T-helper 1 cell (primary cell): ENCODE measurements at places on chromosomes 16 and 17.

GRCh38 chr17:45021607-45022287, 29.7 kb downstream of the DCAKD start:
- peak; percentile 32 for DNase-seq

DNA sequence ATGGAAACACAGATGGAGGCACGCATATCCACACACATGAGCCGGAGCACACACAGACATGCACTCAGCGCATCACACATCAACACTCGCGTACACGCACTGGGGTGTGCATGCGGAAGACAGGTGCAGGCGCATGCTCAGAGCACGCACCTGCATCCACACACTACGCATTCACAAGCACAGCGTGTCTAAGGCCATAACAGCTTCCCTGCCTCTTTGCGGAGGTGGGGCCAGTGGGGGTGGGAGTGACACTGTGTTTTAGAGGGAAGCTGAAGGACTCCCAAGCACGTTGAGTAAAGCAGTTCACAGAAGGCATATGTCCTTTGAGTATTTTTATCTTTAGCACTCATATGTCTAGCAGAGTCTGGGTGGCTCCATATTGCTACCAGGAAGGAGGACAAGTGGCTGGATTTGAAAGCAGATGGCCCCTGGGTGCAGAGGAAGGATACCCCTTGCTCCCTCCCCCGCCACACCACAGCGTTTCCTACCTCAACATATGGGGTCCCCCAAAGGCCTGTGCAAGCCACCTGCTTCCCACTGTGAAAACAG, 68.6 kb upstream of the TOB1 start:
- no peak for DNase-seq

GRCh38 chr17:73142872-73143381, 21.9 kb upstream of the SSTR2 start:
- peak; percentile 34 for DNase-seq

- DNase-seq, result peak; percentile 76
These were observed 393 bp upstream of the PSMB10 start for GRCh38 chr16:67936880-67937605.

- no peak for DNase-seq
These were observed 64.9 kb downstream of the ARHGAP17 start for GRCh38 chr16:24950275-24950674.
